ENCODE measurements at places on chromosomes 2 and 18.

DNA sequence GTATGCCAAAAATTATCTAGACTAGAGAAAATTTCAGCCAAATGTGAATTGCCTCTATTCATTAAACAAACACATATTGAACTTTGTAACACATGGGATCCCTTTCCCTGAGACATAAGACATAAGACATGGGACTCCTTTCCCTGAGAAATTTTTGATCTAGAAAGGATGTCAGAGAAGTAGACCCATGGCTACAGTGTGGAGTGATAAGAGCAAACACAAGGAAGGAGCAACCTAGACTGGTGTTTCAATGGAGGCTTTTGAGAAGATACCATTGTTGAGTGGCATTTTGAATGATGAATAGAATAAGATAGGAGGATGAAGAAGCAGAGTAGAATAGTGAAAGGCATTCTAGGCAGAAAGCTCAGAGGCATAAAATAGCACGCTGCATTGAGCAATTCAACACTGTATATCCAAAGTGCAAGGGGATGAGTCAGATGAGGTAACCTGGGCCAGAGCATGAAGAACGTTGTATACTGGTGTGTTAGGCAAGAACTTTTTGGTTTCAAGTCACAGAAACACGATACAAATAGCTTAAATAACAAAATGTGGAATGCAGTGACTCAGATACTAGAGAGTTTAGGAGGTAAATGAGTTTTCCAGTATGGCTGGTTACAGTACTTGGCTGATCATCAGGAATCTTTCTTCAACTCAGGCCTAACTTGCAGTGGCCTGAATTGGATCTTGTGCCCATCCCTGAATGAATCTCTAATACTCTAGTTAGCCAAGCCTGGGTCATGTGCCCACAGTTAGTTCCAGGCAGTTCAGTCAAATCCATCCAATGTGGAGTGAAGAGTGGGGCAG lies 129.8 kb upstream of the TANK start:
- no peak for DNase-seq

- no peak for DNase-seq
These were observed 150.9 kb upstream of the REV1 start for GRCh38 chr2:99640635-99641151.

- DNase-seq, result no peak
These were observed 108.4 kb upstream of the YPEL5 start for GRCh38 chr2:30038419-30038818.

GRCh38 chr2:112032689-112033465 lies 22.2 kb upstream of the TMEM87B start:
- DNase-seq, result no peak

GRCh38 chr2:70188460-70188859 lies 2.4 kb downstream of the C2orf42 start:
- DNase-seq, result no peak

DNA sequence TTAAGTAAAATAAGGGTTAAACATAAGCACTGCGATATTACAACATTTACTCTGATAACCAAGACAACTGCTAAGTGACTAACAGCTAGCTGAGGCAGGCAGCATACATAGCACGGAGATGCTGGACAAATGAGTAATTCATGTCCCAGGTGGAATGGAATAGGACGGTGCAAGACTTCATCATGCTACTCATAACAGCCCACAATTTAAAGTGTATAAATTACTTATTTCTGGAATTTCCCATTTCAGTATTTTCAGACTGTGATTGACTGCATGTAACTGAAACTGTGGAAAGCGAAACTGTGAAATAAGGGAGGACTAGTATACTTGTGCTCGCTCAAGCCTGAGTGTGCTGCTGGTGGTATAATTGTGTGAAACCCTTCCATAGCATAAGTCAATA lies 12.9 kb downstream of the IER3IP1 start:
- no peak for DNase-seq

GRCh38 chr2:74947703-74948102 lies 10.7 kb upstream of the POLE4 start:
- no peak for DNase-seq
